ENCODE measurements at places on chromosomes 13 and 19.

DNA sequence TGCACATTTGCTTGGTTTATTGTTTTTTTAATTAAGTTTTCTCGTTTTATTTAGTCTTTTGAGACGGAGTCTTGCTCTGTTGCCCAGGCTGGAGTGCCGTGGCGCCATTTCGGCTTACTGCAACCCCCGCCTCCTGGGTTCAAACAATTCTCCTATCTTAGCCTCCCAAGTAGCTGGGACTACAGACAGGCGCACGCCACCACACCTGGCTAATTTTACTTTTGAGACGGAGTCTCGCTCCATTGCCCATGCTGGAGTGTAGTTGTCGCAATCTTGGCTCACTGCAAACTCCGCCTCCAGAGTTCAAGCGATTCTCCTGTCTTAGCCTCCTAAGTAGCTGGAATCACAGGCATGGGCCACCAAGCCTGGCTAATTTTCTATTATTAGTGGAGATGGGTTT lies 1.3 kb downstream of the RPS9 start:
- DNase-seq = no peak

DNA sequence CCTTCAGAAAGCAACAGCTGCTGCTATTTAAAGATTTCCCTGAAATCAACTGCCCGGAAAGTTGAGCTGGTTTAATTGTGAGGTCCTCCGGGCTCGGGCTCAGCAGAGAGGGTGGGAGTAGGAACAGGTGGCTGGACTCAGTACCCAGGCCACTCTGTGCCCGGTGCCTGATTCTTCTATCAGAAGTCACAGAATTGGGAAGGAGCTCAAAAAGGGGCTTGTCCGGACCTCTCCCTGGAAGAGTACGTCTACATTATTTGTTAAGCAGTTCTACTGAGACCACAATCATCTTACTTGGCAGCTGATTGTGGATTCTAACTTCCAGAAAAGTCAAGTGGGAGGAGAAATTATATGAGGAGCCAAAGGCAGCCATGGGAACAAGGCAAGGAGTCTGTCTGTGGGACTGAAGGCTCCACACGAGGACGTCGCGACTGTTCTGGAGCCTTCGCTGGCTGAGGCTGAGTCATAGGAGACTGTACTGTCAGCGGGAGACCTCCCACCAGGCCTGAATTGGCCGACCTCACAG lies 91.7 kb upstream of the ANKRD10 start:
- DNase-seq = no peak

- no peak for DNase-seq
Observed at GRCh38 chr19:33358408-33358807, 15.1 kb upstream of the CEBPG start.

GRCh38 chr19:1799695-1800342 lies 12.3 kb downstream of the ATP8B3 start:
- no peak for DNase-seq

DNA sequence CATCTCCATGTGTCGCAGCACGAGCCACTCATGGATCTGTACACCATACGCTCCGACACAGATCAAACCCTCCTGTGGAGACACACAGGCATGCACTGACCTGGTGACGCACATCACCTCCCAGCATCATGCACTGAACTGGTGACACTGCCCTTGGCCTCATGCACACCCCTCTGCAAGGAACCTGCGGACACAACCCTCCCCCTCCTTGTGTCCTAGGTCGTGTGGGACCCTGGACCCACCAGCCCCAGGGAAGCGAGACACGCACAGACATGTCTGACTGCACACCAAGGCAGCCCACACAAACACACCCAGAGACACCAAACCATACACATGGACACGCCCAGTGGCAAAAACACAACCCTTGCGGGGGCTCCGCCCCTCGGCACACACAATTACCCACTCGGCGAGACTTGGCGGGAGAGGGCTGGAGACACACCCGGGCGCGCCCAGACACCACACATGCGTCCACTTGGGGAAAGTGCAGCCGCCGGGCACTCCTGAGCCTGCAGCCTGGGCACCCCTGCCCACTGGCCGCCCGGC lies 2.0 kb upstream of the KCNN4 start:
- no peak for DNase-seq
